ENCODE measurements at places on chromosomes 12 and 14. TPM values are rescaled to one million over a fixed set of nuclear protein-coding genes. Genes with fewer than 3 reads are reported as not detected.

MED6 gene
- 24.4 TPM for total RNA-seq

PPFIA2 gene
- not detected for total RNA-seq

SCNN1A gene
- 17.1 TPM for total RNA-seq

MYBPC1 gene
- total RNA-seq, result not detected

KRT8 gene
- total RNA-seq, result 6,125 TPM

COX8C gene
- not detected for total RNA-seq

GRCh38 chr14:105120056-105120455 is 48.5 kb downstream of the JAG2 start:
- no peak for DNase-seq

DNA sequence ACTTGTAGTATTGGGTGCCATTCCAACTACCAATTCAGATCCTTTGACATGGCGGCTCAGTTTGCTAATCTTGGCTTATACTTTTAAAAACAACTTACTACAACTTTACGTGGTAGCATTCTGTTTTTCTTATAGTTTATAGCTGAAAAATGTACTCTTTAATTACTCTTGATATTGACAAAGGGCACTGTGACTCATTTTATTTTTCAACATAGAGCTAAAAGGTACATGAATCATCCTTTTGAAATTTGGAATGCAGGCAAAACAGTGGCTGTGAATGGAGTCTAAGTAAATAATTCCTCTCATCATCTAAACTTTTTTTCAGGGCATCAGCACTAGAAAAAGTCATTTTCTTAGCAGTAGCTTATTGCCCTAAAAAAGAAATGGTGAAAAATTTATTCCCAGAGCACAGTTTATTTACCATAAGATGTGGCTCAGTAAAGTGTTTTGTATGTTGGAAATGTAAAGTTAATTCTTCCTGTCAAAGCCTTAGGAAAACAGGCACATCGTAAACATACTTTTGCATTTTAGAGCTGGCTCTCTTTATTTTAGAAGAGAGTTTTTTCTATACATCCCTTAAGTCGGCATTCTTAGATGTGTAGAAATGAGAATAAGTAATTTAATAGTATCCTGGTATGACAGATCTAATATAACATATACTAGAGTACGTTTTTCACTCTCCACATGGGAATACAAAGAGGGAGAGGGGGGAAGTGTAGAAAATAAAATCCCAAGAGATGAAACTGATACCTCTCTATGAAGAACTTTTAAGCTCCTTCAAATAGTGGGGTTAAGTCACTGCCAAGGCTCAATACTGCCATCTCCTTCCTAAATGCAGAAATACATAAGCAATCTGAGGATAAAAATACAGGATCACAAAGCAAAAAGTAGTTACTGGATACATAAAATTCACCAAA is 55.2 kb downstream of the SLC25A21 start:
- DNase-seq, result peak; percentile 59

- DNase-seq, result peak; percentile 22
Measured at GRCh38 chr14:78848234-78848820, 678.2 kb downstream of the NRXN3 start.

DNA sequence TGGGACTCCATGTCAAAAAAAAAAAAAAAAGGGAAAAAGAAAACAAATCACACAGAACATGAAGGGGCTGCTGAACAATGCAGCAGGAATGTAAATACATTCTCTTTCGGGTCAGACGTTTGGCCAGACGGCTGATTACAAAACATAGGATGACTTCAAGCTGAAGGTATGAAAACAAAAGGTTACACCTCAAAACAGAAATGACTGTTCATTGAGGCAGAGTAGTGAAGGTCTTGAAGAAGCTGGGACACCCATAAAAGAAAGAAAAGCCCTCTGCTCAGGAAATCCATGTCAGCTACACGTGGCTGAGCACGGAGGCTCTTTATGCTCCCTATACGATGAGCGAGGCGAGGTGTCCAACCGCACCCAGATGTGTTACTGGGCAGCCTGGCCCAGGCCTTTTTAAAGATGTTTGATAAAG is 37.7 kb downstream of the FGD4 start:
- DNase-seq, result peak; percentile 80

DNA sequence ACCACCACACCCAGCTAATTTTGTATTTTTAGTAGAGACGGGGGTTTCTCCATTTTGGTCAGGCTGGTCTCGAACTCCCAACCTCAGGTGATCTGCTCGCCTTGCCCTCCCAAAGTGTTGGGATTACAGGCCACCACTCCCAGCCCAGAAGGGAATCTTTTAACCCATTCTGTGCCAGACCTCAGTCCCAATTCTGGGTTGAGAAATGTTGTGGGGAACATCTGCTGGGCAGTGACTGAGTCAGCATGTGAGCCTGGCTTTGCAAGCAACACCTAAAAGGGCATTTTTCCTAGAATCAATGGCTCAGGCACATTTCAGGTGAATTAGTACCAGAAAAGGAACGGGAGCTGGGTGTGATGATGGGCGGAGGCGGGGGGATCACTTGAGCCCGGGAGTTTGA is 7.6 kb upstream of the SPATS2 start:
- DNase-seq, result no peak

DNA sequence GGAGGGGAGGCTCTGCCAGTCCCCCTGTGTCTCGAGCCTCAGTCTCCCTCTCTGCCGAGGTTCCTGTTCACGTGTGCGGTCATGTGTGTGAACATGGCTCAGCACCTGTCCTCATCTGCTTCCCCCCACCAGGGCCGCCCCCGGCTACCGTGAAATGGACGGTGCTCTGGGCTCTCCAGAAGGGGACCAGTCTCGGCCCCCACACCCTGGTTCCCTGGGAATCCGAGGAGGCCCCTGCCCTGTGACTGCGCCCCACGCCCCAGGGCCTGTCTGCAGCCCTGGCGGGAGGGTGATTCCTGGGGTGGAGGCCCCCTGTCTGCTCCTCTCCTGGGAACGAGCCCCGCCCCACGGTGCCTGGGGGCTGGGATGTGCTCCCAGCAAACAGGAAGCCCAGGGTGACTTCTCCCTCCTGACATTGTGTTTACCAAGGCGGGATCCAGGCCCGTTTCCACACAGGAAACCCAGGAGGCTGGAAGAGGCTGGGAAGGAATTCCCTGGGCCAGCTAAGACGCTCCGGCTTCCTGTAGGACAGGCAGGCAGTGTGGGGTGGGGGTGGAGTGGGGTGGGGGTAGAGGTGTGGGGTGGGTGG is 46.6 kb downstream of the KIF26A start:
- DNase-seq, result no peak

DNA sequence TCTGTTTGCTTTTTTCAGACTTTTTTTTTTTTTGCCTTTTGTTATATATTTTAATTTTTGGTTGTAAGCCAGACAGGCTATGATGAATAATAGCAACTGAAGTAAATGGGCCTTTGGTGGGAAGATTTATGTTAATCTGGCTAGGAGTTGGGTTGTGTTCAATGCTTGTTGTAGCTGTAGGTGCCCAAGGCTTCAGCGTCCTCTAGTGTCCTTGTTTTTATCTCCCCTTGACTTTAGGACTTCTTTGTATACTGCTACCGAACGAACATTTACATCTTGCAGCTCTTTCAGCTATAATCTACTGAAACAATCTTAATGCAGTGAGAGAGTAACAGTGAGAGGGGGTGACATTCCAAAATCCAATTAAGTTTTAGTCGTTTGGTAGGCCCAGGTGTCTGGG is 848.4 kb upstream of the FBXO33 start:
- no peak for DNase-seq

DNA sequence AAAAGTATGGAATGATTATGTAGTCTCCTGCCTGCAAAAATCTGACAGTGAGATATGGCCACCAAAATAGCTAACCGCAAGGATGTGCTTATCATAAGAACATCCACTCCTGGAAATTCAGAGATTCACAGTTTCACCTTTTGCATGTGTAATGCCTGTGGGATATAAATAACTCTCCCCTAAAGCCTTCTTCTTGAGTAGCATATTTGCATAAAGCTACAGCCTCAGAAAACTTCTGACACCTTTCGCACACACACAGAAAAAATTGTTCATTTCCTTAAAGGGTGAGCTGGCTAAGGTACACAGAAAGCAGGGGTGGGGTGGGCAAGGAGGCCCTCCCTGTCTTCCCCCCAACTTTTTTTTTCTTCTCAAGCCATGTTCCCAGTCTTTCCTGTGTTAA is 3.1 kb upstream of the IGF1 start:
- no peak for DNase-seq

DNA sequence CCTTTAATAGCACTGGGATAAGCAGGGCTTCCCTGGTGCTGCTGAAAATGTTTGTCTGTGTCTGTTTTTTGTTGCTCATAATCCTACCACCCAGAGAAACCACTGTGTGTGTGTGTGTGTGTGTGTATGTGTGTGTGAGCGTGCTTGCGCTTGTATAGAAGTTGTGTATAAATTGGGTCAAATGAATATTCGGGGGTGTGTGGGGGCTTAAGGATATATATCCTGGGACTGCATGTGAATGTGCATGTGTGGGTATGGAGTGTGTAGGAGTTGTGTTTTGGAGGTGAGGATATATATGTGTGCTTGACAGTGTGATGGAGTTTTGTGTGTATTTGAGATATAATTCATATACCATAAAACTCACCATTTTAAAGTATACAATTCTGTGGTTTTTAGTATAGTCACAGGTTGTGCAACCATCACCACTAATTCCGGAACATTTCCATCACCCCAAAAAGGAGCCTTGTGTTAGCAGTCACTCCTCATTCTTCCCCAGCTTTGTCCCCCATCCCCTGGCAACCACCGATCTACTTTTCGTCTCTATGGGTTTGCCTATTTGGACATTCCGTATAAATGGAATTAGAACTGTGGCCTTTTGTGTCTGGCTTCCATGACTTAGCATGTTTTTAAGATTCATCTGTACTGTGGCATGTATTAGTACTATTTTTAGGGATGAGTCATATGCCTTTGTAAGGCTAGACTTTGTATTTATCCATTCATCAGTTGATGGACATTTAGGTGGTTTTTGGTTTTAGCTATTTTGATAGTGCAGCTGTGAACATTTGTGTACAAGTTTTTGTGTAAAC is 25.6 kb downstream of the TCTN1 start:
- DNase-seq, result no peak

DNA sequence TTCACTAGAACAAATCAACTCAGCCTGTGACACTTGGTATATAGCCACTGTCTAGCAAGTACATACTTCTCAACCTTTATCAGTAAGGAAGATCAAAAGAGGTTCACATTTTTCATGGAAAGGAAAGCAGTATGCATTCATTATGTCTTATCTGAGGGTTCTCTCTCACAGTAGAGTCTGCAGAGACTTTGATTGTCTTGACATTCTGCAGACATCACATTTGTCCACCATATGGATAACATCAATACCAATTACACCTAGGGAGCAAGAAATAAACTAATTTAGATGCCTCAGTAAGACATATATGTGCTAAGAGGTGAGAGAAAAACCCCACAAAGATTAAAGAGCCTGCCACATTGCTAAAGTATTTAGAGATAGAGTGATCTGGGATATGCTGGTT is 110.8 kb upstream of the SLC35F4 start:
- DNase-seq, result no peak

GRCh38 chr14:91418387-91419043 is 895 bp upstream of the CCDC88C start:
- peak; percentile 56 for DNase-seq

- no peak for DNase-seq
Measured at GRCh38 chr14:70622111-70622712, 19.5 kb upstream of the TTC9 start.

DNA sequence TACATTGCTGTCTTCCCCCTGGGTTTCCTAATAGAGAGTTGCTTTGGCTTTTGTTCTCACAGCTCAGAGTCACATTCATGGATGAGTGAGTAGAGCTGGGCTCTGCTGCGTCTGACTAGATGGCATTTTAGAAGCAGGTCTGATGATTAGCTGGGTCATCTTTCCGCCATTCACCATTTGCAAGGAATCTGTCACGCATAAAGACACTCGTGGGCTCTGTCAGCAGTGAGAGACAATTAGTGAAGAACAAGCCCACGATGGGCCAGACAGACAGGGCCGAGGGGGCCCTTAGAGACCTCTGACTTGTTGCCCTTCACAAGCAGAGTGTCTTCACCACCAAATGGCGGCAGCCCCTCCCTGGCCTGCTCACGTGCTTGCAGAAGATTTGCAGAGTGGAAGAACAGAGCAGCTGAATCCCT is 175.0 kb downstream of the CRADD start:
- no peak for DNase-seq

DNA sequence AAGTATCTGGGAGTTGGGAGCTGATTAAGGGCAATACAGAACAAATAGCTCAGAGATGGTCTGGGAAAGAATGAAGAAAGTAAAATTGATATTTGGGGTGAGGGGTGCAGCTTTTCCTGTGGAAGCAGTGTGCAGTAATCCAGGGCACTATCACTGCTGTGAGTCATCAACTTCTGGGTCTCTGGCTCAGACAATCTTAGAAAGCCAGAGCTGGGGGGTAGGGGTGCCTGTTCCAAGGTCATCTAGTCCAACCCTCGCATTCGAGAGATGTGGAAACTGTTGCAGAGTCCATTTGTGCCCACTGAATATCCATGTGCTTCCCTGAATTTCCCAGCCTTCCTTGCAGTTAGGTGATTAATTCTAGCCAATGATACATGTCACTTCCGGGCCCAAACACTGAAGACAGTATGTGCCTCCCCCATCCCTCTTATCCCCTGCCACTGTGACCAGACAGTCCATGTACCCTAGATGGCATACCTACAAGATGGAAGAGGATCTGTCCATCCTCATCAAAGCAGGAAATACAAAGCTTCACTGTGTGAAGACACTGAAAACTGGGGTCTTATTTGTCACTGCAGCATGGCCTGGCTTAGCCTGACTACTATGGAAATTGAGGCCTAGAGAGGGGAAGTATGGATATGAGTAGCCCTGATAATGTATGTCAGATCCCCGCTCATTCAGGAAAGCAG is 51.9 kb downstream of the ZFP36L1 start:
- DNase-seq, result no peak

DNA sequence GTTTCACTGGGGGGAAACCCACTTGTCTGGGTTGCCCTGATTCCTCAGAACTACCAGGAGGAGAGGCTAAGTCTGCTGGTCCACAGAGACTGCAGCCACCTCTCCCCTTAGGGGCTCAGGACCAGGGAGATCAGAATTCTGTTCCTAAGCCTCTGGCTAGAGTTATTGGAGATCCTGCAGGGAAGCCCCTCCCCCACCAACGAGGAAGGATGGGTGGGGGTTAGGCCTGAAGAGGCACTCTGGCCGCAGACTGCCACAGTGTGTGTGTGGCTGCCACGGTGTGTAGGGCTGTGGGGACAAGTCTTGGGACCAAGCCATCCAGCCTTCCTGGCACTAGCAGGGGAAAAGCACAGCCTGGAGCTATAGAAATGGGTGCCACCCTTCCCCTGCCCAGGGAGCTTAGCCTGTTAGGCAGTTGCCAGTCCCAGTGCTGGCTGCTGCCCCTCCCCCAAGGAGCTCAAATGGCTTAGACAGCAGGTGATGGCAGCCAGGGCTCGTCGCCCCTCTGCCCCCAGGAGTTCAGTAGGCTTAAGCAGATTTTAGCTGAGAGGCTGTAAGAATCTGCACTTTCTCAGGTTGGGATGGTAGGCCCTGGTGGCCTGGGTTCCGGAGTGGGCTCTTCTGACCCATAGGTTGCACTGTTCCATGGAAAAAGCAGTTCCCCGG is 107.7 kb downstream of the ERGIC2 start:
- DNase-seq, result no peak

DNA sequence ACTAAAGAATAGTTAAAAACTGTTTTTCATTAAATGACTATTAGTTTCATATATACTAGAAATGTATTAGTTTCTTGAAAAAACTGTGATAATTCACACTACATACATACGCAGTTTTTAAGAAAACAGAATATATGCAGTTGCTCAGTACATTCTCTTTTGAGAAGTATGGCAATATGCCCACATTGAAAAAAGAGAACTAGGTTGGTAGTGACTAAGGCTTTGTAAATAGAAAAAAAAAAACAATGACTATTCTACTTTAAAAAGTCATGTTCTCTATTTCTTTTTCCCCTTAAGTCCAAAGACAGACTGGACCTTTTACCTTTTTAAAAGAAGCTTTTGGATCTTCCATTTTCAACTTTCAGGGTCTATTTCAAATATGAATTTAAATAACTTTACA is 25.0 kb downstream of the SNX6 start:
- no peak for DNase-seq
